ENCODE measurements at places on chromosomes 3 and 15.

GRCh38 chr3:195394700-195395099 is 48.1 kb downstream of the ACAP2 start:
- no peak for DNase-seq

GRCh38 chr3:123445702-123446101 is 3.2 kb downstream of the ADCY5 start:
- DNase-seq: no peak

- no peak for DNase-seq
Measured at GRCh38 chr3:155326244-155326643, 32.8 kb upstream of the STRIT1 start.

DNA sequence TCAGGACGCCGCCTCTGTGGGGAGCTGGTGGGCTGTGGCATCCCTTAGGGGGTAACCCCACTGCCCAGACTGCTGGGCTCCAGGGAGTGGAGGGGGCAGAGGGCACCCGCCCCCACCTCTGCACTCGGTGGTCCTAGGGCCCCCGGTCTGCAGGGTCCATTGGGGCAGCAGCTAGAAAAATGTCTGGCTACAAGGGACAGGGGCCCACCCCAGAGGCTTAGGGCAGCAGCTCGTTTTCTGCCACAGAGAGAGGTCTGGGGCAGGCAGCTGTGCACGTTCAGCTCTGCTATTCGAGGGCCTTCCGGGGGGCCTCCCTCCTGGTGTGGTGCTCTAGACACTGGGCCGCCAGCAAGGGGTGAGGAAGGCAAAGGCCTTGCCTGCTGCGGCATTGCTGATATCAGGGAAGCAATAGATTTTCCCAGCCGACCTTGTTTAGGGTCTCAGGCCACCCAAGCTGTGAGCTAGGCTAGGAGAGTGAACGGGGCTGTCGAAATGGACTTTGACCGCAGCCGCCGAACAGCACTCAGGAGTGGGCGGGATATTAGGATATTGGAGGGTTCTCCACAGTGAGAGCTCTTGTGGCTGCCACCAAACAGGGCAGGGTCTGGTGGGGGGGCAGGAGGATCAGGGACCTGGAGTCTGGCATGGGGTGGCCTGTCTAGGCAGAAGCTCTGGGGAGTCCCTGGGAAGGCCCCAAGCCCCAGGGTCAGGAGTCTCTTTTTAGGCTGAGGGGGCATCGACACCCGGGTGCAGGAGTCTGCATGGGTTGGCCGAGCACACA is 61.4 kb upstream of the KLF13 start:
- no peak for DNase-seq

DNA sequence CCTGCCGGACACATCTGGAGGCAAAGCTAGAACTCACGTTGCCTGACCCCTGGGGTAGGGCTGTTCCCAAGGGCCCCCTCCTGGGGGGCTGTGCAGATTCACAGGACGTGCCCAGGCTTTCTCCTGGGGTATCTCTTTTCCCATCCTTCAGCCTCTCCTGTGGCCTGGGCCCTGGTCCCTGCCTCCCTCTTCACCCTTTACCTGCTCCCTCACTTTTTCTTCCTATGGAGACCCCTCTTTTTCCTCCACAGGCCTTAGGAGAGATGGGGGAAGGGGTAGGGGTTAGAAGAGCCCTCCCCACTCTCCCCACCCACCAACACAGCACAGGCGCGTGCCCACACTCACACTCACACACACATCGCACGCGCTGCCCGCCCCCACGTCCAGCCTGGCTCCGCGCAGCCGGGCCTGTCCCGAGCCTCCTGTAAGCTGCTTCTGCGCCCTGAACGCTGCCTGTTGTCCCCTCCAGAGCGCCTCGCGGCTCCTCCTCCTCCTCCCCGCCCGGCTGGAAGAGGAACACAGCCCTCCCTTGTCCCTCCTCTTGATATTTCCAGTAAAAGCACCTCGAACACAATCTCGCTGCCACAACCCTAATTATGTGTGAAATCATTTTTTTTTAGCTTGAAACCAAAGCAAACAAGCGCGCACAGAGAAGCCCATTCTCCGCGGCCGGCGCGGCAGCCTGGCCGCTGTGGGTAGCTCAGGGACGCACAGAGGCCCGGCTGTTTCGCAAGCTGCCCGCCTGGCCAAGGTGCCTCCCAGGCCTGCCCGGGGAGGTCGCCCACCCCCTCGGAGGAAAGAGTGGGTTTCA is 33.9 kb upstream of the ACAN start:
- no peak for DNase-seq

GRCh38 chr3:70150599-70150998 is 151.1 kb downstream of the SAMMSON start:
- no peak for DNase-seq

DNA sequence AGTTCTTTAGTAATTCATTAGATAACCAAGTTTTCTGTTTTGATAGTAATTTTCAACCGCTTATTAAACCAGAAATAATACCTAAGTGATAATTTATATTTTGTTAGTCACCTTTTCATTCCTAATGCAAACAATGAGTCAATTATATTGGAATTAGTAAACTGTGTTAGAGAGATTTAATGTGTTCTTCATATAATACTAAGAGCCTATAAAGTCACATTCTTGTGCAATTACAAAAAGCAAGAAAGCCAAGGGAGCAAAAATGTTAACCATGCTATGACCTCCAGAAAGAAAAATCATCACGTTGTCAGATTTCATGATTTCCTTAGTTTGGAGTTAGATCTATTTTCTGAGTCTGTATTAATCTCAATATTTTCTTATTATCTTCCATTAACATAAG is 108.8 kb upstream of the SAMMSON start:
- DNase-seq: no peak

- no peak for DNase-seq
Measured at GRCh38 chr3:189424922-189425321, 206.3 kb upstream of the TP63 start.

DNA sequence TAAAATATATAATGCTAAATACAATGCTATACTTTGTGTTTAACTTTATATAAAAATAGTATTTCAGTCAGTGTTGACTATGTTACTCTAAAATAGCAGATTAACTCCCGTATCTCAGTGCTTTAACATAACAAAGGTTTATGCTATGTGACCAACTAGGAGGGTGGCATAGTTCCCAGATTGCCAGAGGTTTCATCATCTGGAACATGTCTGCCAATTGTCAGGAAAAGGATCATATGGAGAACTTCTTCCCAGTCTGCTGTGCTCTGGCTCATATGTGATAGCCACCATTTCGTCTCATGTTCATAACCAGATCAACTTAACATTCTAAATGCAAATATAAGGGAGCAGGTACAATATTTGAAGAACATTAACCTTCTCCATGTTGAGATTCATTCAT is 720.2 kb downstream of the MCTP2 start:
- no peak for DNase-seq

- DNase-seq: no peak
Measured at GRCh38 chr3:58135712-58136543, 74.8 kb downstream of the DNASE1L3 start.

GRCh38 chr3:169575381-169575780 is 88.1 kb downstream of the MECOM start:
- DNase-seq: no peak

DNA sequence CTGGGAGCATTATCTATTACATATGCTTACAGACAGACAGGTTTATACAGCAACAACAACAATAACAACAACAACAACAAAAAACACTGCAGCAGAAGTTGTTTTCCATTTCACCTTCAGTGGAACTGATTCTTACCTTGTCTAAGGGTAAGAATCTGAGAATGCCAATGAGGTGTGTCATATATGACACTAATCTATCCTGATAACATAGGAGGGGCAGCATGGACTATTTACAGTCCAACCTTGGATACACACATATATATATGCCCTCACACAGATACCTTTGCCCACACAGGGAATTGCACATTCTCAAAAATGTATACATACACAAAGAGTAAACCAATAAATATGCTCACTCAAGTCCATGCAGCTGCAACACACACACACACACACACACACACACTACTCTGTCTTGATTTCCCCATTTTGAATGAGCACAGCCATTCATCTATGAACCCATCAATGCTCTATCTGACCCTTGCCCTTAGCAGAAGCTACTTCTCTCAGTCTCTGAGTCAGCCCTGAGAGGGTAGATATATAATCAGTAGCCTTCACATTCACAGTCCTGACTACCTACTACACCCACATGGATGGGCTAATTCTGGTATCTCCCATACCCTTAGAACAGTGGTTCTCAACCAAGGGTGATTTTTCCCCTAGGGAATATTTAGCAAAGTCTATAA is 9.7 kb upstream of the TRANK1 start:
- no peak for DNase-seq

GRCh38 chr3:197881270-197881969 is 68.6 kb upstream of the RPL35A start:
- DNase-seq: no peak

GRCh38 chr15:70415398-70415797 is 317.7 kb upstream of the TLE3 start:
- DNase-seq: no peak

DNA sequence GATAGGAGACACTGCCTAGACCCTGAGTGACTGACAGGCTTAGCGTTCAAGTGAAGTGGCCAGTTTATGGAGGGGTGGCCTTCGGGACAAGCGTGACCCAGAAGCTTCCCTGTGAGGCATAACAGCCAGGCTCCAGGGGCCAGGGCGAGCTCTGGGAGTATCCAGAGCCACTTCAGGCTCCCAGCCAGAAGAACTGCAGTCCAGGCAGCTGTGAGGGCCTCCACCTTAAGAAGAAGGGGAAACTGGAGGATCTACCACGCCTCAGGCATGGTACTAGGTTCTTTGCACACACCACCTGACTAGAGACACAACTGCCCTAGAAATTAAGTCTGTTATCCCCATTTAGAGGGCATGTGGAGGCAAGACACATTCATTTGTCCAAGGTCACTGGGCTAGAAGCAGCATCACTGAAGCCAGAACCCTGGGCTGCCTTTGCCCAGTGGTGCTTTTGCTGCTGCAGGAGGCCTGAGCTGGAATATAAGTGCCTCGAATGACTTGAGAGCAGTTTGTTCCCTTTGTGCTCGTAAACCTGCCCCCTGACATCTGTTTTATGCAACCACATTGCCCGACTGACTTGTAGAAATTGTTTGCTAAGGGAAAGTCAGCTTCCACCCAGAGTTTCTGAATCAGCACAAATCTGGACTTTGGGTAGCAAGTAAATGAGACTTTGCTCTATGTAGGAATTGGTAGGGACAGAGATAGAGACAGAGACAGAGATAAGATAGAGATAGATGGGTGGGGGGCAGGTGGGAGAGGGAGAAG is 23.3 kb downstream of the RASGRF1 start:
- no peak for DNase-seq

DNA sequence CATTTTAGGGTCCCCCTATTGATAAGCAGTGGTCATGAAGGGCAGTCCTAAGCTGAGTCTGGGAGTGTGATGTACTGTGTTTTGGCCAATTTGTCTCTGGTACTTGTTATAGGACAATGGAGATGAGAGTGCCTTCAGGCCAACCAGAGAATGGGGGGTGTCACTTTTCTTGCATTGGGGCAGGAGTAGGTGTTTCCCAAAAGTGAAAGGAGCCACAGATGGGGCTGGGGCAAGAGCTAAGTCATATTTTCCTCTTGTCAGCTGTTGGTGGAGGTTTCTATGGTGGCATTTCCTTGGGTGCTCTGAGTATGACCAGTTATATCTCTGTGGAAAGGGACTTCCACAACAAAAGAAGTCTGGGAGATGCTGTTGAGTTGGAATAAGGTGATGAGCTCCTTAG is 24.7 kb upstream of the BSN start:
- DNase-seq: no peak

DNA sequence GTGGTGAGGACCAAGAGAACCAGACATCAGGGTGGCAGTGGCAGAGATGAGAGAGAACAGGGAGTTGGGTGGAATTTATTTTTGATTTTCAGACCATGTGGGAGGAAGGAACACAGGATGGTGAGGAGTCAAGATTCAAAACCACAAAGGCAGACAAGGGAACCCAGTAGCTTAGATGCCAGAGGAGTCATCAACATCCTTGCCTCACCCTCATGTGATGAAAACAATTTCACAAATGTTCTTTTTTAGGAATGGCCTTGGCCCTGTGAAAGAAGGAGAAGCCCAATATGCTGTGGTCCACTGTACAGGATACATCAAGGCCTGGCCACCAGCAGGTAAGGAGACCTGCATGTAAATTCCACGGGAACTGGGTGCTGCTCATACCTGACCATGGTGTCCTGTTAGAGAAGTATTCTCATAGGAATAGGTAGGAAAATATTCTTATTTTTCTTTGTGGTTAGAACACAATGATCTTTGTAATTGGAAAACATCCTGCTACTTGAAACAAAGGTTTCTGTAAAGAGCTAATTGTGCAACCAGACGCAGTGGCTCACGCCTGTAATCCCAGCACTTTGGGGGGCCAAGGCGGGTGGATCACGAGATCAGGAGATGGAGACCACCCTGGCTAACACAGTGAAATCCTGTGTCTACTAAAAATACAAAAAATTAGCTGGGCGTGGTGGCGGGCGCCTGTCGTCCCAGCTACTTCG is 110.0 kb downstream of the ARNT2 start:
- DNase-seq: no peak

GRCh38 chr3:183807209-183807728 is 18.1 kb downstream of the MAP6D1 start:
- DNase-seq: no peak

GRCh38 chr3:130258532-130258952 is 86.9 kb upstream of the COL6A5 start:
- DNase-seq: no peak

GRCh38 chr3:194687638-194688199 is 2.0 kb downstream of the FAM43A start:
- DNase-seq: peak; percentile 75

GRCh38 chr3:64627471-64628321 is 60.1 kb downstream of the ADAMTS9 start:
- DNase-seq: no peak

- no peak for DNase-seq
Measured at GRCh38 chr15:73885954-73886700, 12.8 kb downstream of the TBC1D21 start.

GRCh38 chr15:31069360-31070000 is 32.0 kb downstream of the TRPM1 start:
- DNase-seq: no peak

GRCh38 chr15:29424118-29424517 is 154.5 kb upstream of the NSMCE3 start:
- no peak for DNase-seq

- no peak for DNase-seq
Measured at GRCh38 chr15:85010386-85011159, 28.9 kb downstream of the PDE8A start.

DNA sequence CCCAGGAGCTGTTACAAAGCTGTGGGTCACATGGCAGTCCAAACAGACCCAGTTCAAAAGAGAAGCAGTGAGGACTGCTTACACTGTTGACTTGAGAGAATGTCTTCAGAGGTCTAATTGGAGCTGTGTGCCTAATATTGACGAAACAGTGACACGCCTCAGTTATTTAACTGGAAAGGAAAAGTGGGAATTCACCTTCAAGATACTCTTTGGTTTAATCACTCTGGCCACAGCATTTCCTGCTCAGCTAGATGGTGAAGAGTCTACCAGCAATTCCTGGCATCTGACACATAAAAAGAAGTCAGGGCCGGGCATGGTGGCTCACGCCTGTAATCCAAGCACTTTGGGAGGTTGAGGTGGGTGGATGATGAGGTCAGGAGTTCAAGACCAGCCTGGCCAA is 326.4 kb downstream of the SV2B start:
- DNase-seq: no peak

GRCh38 chr3:116474801-116475200 is 29.5 kb upstream of the LSAMP start:
- DNase-seq: no peak

- no peak for DNase-seq
Measured at GRCh38 chr15:62940755-62941361, 101.7 kb upstream of the TPM1 start.

GRCh38 chr3:52887166-52887565 is 10.2 kb downstream of the STIMATE start:
- no peak for DNase-seq

- DNase-seq: no peak
Measured at GRCh38 chr3:184352149-184352785, 9.1 kb downstream of the CLCN2 start.
